Neural crest cell (in vitro differentiated cells): ENCODE measurements at places on chromosomes 5 and 9. TPM values are rescaled to one million over a fixed set of nuclear protein-coding genes. Genes with fewer than 3 reads are reported as not detected.

Gene IFNA21
- not detected in 2 replicates for total RNA-seq

Gene ANKRD34B
- total RNA-seq: 0.05 TPM in 1 of 2 replicates, not detected in the other

Gene ARSI
- 0.25 and 0.51 TPM in 2 replicates for total RNA-seq

Gene AK8
- total RNA-seq: 0.96 and 1.3 TPM in 2 replicates

Gene CAVIN4
- total RNA-seq: 7.0 and 7.2 TPM in 2 replicates

Gene PCDHGB3
- total RNA-seq: 0.51 and 0.71 TPM in 2 replicates

GRCh38 chr9:130417602-130418001 lies 27.2 kb upstream of the ASS1 start:
- peaks cover 12% of the 10 kb centered on the region for H3K27me3 ChIP-seq
- H3K36me3 ChIP-seq: no peaks in the 10 kb centered on the region
- peaks cover 6% of the 10 kb centered on the region for H3K4me1 ChIP-seq
- no peak overlapping the region for H3K4me3 ChIP-seq
- H3K27ac ChIP-seq: no peak overlapping the region
- DNase-seq: no peak

GRCh38 chr5:157286761-157287211 lies 20.9 kb downstream of the CYFIP2 start:
- DNase-seq: no peak
- H3K27me3 ChIP-seq: no peaks in the 10 kb centered on the region
- H3K27ac ChIP-seq: no peak overlapping the region
- H3K4me1 ChIP-seq: no peaks in the 10 kb centered on the region

- no peak for DNase-seq
- peaks cover 15% of the 10 kb centered on the region for H3K36me3 ChIP-seq
- H3K4me1 ChIP-seq: peaks cover 23% of the 10 kb centered on the region
- H3K27me3 ChIP-seq: no peaks in the 10 kb centered on the region
- H3K4me3 ChIP-seq: no peak overlapping the region
These were observed 63.6 kb downstream of the NUP214 start for GRCh38 chr9:131188976-131189375.

GRCh38 chr5:92543201-92543600 lies 1037.8 kb downstream of the NR2F1-AS1 start:
- no peak for DNase-seq
- H3K36me3 ChIP-seq: no peaks in the 10 kb centered on the region
- H3K27ac ChIP-seq: no peak overlapping the region
- H3K4me3 ChIP-seq: no peak overlapping the region
- H3K27me3 ChIP-seq: no peaks in the 10 kb centered on the region

DNA sequence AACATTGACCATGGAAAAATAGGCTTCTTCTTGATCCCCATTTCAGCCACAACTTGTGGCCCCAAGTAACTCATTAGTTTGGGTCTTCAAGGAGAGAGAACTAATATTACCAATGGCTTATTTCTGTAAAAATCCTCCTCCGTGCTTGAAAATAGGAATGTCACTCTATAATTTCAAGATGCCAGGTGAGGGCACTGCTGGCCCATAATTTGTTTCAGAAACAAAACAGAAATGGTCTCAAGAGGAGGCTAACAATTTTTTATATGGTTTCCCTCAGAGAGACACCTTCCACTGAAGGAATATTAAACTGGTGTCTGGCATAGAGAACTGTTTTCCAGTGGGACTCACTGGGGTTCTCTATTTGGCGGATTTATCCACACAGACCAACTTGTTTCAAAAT lies 437.0 kb upstream of the TRPC7 start:
- no peaks in the 10 kb centered on the region for H3K4me1 ChIP-seq
- no peak overlapping the region for H3K27ac ChIP-seq
- no peaks in the 10 kb centered on the region for H3K36me3 ChIP-seq
- H3K27me3 ChIP-seq: peaks cover 25% of the 10 kb centered on the region
- H3K4me3 ChIP-seq: no peak overlapping the region

- DNase-seq: no peak
- no peaks in the 10 kb centered on the region for H3K27me3 ChIP-seq
- H3K4me1 ChIP-seq: peaks cover 24% of the 10 kb centered on the region
- no peaks in the 10 kb centered on the region for H3K36me3 ChIP-seq
These were observed 379.0 kb upstream of the GRAMD2B start for GRCh38 chr5:126044111-126044668.
